Spinal cord (tissue), 10 donors: ENCODE measurements at places on chromosomes 3 and 15.

DNA sequence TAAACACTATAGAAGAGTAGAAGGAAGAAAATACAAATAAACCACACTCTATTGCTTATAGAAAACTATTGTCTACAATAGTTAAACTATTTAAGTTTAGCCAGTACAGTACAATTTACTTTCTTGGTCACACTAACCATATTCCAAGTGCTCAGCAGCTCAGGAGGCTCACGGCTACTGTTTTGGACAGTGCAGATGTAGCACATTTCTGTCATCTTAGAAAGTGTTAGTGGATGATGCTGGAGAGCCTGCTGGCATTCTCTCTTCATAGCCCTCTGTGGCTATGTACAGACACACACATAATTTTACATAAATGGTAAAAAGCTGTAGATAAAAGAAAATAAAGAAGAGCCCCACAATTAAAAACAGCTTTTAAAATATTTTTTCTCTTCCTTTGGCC lies 23.8 kb downstream of the NUDT16 start:
- DNase-seq, result no peak

DNA sequence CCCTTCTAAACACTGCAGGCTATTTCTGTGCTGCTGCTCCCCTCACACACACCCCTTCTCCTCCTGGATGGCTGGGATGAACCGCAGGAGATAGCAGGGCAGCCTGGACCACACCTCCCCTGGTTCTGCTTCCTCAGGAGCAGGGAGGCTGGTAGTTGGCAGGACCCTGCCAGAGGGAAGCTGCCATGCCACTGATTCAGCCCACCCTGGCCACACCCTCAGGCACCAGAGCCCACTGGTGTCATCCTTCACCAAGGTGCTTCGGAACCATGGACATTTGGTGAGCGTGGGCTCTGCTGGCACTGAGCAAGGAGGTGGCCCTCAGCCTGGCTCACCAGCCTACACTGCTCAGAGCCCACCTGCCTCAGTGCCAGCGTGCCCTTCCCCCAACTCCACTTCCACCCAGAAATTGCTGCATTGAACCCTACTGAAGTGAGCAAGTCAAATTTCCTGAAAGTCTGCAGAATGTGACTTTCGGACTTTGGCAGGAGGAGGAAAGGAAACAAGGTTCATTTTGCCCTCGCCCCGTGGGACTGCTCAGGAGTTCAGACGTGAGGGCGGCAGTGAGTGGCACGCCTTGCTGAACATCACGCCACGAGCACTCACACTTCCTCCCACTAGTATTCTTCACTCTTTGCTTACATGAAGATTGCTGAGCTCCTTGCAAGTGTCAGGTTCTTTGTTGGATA lies 26.3 kb downstream of the BMF start:
- DNase-seq, result no peak

- no peak for DNase-seq
Observed at GRCh38 chr3:39809995-39810595, 686 bp downstream of the MYRIP start.

DNA sequence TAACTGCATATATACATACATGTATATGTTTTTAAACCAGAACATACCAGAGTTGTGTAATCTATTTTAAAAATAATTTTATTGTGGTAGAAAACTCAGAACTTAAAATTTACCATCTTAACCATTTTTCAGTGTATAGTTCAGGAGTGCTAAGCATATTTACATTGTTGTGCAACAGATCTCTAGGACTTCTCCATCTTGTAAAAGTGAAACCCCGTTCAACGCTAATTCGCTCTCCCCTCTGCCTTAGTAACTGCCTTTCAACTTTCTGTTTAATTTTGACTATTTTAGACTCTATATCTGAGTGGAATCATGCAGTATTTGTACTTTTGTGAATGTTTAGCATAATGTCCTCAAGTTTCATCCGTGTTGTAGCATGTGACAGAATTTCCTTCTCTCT lies 51.8 kb upstream of the SSR3 start:
- no peak for DNase-seq

DNA sequence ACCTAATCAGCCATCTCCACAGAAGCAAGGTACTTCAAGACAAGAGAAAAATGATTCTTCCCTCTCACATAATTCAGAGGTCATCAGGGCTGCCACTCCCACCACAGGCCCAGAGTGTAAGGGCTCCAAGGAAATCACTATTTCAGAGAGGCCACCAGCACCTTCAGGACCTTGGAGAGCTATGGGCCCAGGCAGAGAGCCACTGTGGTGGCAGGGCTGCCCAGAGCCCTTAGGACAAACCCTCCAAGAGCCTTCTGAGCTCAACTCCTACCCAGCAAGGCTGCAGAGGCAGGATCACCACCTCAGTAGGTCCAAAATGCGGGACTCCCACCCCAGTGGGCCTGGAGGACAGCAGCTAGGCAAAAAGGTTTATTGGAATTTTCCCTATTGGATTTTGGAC lies 17.9 kb upstream of the FAN1 start:
- DNase-seq, result no peak

DNA sequence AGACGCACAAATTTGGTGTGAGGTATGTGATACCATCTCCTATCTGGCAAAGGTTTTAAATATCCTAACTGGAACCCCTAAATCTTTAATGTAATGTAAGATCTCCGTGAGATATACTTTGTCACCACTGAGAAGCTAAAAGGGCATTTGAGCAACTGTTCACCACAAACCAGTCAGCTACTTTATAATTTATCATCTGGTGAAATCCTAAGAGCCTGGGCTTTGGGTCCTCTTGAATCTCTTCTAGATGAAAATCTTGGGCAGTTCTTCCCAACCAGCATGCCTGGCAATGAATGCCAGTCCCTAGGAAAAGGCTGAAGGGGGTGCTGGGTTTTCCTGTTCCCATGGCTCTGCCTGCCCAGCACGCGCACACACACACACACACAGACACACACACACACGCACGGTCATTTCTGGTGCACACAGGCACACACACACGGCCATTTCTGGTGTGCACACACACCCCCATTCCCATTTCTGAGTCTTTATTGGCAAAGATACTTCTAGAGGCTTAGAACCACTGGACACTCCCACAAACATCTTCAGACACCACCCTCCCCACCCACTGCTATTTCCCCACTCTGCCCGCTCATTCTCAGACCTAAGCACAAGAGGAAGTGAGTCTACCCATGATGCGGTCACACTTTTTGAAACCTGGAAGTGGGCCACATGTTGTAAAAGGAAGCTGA lies 72.6 kb downstream of the MYO1E start:
- peak; percentile 55 for DNase-seq

DNA sequence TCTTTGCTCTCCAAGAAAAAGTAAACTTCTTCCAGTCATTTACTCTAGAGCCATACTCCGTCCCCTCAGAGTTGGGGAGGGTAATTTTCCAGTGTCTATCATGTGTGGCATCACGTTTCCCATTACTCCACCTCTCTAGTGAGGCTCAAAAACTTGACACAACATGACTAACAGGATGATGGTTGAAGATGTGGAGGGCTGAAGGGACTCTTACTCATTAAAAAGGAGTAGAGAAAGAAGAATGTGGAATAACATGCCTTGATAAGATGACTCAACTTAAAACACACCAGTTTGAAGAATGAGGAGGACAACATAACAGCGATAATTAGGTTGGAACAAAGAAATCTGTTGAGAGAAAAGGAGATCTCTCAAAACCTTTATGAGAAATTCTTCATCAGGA lies 894.3 kb downstream of the OTOL1 start:
- no peak for DNase-seq

- DNase-seq, result no peak
Observed at GRCh38 chr3:131231710-131232389, 149.7 kb upstream of the NUDT16 start.

DNA sequence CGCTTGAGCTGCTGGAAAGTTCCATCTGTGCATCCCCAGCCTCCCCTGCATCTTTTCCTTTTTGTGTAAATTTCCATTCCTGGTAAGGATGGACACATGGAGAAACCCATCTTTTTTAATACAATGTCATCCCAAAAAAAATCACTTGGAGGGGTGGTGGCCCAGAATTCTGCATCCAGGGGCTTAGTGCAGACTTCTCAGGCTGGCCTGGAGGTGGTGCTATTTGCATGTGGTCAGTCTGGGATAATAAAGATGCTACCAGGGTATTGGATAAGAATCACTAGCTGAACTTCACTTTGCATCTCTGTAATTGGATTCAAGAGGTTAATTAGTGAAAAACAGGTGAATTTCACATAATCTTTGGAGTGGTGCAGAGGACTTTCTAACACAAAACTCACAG lies 1.8 kb upstream of the ZSCAN2 start:
- DNase-seq, result peak; percentile 61
